Activated CD4-positive, alpha-beta memory T cell treated with anti-CD3 and anti-CD28 coated beads for 36 hours (primary cell): ENCODE measurements at places on chromosomes 12 and 14. TPM values are rescaled to one million over a fixed set of nuclear protein-coding genes. Genes with fewer than 3 reads are reported as not detected.

DNA sequence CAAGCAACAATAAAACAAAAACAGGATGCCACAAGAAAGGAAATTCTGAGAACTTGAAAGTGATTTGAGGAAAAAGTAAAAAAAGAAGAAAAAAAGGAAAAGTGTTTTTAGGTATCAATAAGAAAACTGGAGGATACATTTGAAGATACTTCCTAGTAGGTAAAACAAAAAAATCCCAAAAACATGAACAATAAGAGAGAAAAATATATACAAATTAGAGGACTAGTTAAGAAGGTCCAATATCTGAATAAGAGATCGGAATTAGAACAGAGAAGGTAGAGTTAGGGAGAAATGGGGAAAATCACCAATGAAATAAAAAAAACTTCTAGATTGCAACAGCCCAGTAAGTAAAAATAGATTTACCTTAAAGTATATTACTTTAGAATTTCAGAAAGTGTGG is 8.8 kb downstream of the DEPDC4 start:
- H3K27ac ChIP-seq = no peak overlapping the region
- no peak for DNase-seq
- H3K36me3 ChIP-seq = no peaks in the 10 kb centered on the region
- H3K4me1 ChIP-seq = no peaks in the 10 kb centered on the region

DNA sequence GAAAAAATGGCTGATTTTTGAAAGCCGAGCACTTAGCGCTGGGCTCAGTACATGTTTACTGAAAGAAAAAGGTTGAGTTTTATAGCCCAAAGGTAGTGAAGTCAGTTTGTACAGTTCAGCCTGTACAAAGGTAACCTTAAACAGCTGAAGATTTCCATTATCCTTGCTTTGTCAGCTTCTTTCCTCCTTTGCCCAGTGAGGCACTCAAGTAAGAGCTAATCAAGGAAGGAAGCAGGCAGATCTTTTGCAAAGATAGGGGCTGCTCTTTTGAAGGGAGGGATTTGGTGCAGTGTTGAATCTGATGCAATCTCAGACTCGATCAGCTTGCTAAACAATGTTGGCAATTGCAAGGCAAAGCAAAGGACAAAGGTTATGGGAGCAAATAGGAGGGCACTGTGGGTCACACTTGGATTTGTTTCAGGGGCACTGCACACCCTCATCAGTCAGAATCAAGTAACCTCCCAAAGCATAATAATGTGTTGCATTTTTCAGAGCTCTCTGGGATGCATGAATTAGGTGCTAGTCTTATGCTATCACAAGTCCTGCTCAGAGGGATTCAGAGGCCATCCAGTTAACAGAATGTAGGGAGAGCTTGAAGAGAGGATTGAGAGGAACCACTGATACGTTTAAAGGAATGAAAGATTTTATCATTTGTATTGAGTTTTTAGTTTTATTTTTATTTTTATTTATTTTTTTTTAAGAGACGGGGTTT is 44.4 kb downstream of the ANO6 start:
- H3K27ac ChIP-seq = no peak overlapping the region
- DNase-seq = no peak
- H3K27me3 ChIP-seq = no peaks in the 10 kb centered on the region
- peaks cover 38% of the 10 kb centered on the region for H3K4me1 ChIP-seq

The CTDSP2 gene
- 101 TPM for total RNA-seq

DNA sequence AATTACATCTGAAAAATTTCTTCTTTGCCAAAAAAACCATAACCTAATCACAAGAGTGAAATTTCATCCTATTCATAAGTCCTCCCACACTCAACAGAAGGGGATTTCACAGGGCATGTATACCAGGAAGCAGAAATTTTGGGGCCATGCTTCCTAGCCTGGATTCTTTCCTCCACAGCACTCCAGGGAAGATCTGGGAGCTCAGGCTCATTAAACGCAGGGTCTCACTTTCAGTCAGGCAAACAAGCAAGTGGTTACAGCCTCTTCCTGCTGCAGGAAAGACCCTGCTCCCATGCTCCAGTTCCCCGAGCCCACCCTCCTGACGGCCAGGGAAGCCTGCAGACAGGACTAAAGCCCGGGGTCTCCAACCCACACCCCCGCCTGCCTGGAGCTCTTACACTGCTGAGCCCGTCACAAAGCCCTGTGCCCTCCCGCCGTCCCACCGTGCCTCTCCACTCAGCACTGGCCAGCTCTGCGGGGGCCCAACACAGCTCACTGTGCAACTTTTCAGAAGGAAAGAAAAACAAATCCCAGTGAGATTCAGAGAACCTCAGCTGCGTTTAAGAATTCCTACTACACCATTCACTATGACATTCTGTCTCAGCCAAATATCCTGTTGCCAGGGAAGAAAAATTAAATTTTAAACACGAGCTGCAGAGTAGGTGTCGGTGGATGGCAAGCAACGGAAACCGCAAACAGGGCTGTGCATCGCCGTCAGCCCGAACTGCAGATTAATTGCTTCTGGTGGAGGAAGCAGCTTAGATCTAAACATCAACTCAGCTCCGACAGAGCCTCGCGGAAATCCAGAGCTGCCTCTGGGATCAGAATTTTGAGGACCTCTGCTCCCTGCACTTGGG is 106.7 kb upstream of the SFSWAP start:
- H3K4me1 ChIP-seq = peaks cover 70% of the 10 kb centered on the region
- H3K4me3 ChIP-seq = peak overlapping the region; percentile 59
- H3K27ac ChIP-seq = peak overlapping the region; percentile 64
- H3K36me3 ChIP-seq = peaks cover 2% of the 10 kb centered on the region

GRCh38 chr12:100845095-100845494 is 50.5 kb downstream of the ANO4 start:
- H3K36me3 ChIP-seq = no peaks in the 10 kb centered on the region
- no peaks in the 10 kb centered on the region for H3K27me3 ChIP-seq
- H3K4me3 ChIP-seq = no peak overlapping the region
- H3K4me1 ChIP-seq = no peaks in the 10 kb centered on the region

- peaks cover 2% of the 10 kb centered on the region for H3K4me1 ChIP-seq
- no peaks in the 10 kb centered on the region for H3K36me3 ChIP-seq
- H3K27me3 ChIP-seq = no peaks in the 10 kb centered on the region
Observed at GRCh38 chr12:32252199-32253073, 145.8 kb downstream of the BICD1 start.

DNA sequence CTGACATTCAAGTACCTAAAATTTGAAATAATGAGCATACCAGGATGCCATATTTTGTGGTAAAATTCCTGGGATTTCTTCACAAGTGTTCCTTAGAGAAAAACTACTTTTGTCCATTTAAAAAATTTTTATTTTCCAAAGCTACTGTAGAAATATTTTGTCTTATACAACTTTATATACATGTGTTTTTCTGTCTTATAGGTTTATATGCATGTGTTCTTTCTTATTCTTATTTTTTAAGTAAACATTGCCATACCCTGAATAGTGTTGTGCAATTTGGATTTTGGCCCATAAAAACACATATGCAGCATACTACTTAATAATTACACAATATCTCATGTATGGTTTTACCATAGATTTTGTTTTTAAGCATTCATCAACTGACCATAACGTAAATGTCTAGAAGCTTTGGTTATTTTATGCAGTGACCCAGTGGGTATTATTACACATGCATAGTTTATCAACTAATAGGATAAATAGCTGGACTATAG is 1107.4 kb upstream of the SEL1L start:
- DNase-seq = no peak
- H3K36me3 ChIP-seq = no peaks in the 10 kb centered on the region
- no peak overlapping the region for H3K27ac ChIP-seq
- no peaks in the 10 kb centered on the region for H3K4me1 ChIP-seq
- no peaks in the 10 kb centered on the region for H3K27me3 ChIP-seq

DNA sequence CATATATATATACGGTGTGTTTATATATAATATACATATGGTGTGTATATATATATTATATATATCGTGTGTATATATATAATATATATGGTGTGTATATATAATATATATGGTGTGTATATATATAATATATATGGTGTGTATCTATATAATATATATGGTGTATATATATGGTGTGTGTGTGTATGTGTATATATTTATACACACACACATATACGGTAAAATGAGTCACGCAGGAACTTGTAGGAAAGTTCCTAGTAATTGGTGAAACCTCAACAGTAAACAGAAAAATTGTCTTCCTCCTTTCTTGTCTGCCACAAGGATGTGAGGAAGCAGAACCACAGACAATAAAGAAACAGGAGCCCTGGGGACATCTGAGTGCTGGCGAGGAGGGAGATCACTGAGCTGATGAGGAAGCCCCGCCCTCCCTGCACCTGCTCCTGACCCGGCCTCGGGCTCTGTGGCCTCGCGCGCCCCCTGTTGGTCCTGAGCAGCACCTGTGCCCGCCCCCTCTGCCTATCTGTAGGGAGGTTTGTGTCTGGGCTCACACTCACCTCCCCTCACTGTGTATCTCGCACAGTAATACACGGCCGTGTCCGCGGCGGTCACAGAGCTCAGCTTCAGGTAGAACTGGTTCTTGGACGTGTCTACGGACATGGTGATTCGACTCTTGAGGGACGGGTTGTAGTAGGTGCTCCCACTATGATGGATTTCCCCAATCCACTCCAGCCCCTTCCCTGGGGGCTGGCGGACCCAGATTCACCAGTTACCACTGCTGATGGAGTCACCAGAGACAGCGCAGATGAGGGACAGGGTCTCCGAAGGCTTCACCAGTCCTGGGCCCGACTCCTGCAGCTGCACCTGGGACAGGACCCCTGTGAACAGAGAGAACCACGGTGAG is 1079.4 kb downstream of the TMEM121 start:
- peak; percentile 89 for DNase-seq
- H3K4me1 ChIP-seq = peaks cover 4% of the 10 kb centered on the region
- no peaks in the 10 kb centered on the region for H3K36me3 ChIP-seq
- peaks cover 52% of the 10 kb centered on the region for H3K27me3 ChIP-seq
- H3K4me3 ChIP-seq = no peak overlapping the region
- H3K27ac ChIP-seq = no peak overlapping the region

DNA sequence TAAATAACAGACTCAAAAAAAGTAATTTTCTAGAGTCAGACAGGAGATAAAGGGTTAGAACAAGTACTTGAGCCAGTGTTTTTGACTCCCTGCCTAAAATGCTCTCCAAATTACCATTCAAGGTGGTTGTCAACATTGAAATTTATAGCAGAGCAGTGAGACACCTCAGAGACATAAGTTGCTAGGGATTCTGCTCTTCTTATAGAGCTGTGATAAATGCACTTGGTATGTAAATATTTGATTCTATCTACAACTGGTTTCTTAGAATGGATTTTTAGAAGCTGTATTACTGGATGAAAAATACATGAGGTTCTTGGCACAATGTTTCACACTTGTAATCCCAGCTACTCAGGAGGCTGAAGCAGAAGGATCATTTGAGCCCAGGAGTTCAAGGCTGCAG is 83.9 kb upstream of the OSBPL8 start:
- H3K4me1 ChIP-seq = no peaks in the 10 kb centered on the region
- H3K36me3 ChIP-seq = no peaks in the 10 kb centered on the region
- H3K27ac ChIP-seq = no peak overlapping the region
- DNase-seq = no peak

GRCh38 chr14:76977793-76978720 is 50.5 kb downstream of the IRF2BPL start:
- H3K27me3 ChIP-seq = no peaks in the 10 kb centered on the region
- peaks cover 3% of the 10 kb centered on the region for H3K36me3 ChIP-seq
- H3K4me3 ChIP-seq = peak overlapping the region; percentile 46
- H3K4me1 ChIP-seq = peaks cover 15% of the 10 kb centered on the region

The ACOT6 gene
- total RNA-seq = not detected

The NKX2-1 gene
- total RNA-seq = not detected

The SYNDIG1L gene
- not detected for total RNA-seq
